H9 (cell line): ENCODE measurements at places on chromosomes 4 and X.
A peak's percentile ranks its signal among the peaks of the same experiment; 100 is the strongest.

- no peak for DNase-seq
Measured at GRCh38 chr4:175953960-175954521, 111.6 kb upstream of the WDR17 start.

GRCh38 chr4:144450526-144450925 lies 195.4 kb upstream of the HHIP start:
- no peak for DNase-seq

DNA sequence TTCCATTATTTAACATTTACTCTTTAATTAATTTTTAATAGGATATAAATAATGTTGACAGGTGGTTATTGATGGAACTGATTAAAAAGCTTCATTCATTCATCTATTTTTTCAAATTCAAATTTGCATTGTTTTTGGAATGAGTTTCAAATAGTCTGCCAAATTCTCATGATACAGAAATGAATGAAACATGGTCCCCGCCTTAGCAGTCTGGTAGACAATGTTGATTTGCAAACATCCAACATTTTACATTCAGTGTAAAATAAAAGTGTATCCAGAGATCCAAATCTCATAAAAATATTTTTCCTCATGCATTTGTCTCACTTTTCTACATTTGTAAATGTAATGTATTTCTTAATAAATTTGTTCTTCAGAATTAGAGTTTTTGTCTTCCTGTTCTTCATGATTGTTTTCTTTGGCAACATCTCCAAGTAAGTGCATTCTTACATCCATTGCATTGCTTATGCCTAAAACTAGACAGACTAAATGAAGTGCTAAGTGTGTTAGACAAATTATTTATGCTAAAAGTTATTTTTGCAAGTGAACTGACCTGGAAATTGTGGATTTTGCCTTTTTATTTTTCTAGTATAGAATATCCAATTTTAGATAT lies 142.3 kb downstream of the PCDH18 start:
- no peak for DNase-seq

GRCh38 chrX:32155044-32155638 lies 1056.2 kb downstream of the DMD start:
- DNase-seq: no peak

DNA sequence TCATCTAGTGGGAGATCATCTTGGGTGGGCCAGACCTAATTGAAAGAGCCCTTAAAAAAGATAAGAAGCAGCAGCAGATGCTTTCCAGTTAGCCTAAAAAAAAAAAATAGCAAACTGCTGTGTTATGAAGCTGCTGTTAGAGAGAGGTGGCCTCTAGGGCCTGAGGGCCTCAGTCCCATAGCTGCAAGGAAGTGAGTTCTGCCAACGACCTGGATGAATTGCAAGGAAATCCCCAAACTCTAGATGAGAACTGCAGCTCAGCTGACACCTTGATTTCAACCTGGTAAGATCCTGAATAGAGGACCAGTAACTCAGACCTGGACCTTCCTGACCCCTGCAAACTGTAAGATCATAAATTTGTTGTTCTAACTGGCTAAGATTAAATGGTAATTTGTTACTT lies 275.2 kb downstream of the TENM3 start:
- no peak for DNase-seq

DNA sequence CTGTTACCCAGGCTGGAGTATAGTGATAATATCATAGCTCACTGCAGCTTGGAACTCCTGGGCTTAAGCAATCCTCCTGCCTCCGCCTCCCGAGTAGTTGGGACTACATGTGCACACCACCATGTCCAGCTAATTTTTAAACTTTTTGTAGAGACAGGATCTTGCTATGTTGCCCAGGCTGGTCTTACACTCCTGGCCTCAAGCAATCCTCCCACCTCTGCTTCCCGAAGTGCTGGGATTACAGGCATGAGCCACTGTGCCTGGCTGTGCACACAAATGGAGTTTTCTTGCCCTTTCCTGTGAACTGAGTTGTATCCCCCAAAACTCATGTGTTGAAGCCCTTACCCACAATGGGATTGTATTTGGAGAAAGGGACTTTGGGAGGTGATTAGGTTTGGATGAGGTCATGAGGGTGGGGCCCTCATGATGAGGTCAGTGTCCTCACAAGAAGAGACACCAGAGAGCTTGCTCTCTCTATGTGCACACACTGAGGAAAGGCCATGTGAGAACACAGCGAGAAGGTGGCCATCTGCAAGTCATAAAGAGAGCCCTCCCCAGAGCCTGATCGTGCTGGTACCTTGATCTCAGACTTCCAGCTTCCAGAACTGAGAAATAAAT lies 40.1 kb downstream of the DDX3X start:
- DNase-seq: no peak

- no peak for DNase-seq
Measured at GRCh38 chr4:166301266-166301665, 428.2 kb downstream of the TLL1 start.

DNA sequence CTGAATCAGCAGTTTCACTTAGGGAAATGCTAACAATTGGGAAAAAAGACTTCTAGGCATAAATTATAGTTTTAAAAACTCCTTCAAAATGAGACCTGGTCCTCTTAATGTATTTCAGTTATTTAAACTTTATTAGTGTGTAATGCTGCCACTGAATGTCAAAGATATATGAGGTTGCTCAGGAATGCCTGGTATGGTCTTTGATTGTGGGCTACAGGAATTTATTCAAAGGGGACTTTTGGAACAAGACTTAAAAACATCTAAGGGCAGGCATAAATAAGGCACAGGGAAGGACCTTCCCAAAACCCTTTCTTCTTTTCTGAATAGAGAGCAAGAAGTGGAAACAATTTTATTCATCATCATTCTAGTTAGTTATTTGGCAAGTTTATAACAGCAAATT lies 439.1 kb downstream of the TLL1 start:
- DNase-seq: no peak

DNA sequence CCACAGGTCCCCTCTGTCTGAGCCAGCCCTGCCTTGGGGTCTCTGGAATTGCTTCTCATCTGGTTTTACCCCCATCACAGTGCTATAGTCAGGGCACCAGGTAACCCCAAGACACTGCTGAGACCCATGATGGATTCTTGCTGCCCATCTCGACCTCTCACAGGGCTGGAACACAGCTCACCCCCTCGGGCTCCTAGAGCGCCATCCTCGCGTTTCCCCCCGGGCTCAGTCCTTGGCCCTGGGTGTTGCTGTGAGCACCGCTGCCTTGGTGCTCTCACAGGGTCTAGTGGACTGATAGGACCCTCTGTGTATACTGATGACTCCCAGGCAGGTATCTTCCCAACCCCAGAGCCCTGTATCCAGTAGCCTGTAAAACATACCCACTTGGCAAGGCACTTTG lies 8.8 kb downstream of the MAEA start:
- no peak for DNase-seq

DNA sequence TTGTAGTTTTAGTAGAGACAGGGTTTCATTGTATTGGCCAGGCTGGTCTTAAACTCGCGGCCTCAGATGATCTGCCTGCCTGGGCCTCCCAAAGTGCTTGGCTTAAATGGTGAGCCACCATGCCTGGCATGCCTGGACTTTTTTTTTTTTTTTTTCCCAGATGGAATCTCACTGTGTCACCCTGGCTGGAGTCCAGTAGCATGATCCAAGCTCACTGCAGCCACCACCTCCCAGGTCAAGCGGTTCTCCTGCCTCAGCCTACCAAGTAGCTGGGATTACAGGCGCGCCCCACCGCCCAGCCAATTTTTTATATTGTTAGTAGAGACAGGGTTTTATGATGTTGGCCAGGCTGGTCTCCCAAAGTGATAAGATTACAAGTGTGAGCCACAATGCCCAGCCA lies 8.4 kb downstream of the UBE2K start:
- no peak for DNase-seq

- no peak for DNase-seq
Measured at GRCh38 chr4:24601121-24601520, 16.8 kb upstream of the DHX15 start.

GRCh38 chr4:54403700-54404453 lies 174.8 kb downstream of the PDGFRA start:
- DNase-seq: no peak

DNA sequence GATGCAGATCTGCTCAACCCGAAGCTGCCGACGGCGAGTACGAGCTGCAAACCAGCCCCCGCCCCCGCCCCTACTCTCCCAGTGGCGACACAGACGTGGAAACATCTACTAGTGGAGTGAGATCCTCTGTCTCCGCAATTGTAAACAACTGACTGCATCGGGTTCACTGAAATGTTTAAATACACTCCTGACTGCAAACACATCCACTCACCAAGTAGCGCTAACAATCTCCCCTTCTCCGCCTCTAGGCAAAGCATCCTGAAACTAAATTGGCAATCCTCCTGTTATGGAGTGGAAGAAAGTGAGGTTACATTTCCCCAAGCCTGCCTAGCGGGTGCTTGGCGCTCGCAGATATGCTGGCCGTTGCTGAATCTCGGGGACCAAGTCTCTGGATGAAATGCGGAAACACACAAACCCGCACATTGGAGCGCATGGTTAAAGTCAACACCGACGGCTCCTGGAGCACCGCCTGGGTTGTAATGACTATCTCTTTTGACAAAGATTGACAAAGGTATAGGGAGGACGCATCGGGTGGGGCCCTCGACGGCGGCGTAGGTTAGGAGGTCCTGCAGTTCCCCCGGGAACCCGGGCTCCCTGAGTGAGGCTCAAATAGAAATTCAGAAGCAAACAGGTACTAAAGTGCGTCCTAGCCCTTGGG lies 117.0 kb upstream of the TEX13C start:
- DNase-seq: peak; percentile 25

- peak; percentile 77 for DNase-seq
Measured at GRCh38 chr4:5051278-5052203, at the start of gene STK32B. TSS of gene STK32B (plus strand) at chr4:5051480.

DNA sequence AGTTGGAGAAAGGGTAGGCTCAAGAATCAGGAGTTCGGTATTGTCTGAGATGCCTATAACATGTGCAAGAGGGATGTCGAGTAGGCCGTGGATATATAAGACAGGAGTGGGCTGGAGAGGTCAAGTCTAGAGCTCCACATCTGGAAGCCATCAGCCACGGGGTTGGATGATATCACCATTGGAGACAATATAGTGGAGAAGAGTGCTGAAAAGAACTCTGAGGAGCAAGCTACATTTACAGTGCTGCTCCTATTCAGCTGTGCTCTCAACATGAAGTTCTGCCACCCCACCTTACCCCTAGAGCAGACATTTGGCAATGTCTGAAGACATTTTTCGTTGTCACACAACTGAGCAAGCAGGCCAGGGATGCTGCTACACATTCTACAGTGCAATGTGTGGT lies 20.9 kb upstream of the PLAC1 start:
- no peak for DNase-seq

- no peak for DNase-seq
Measured at GRCh38 chrX:52082578-52082977, 13.6 kb upstream of the MAGED4B start.

DNA sequence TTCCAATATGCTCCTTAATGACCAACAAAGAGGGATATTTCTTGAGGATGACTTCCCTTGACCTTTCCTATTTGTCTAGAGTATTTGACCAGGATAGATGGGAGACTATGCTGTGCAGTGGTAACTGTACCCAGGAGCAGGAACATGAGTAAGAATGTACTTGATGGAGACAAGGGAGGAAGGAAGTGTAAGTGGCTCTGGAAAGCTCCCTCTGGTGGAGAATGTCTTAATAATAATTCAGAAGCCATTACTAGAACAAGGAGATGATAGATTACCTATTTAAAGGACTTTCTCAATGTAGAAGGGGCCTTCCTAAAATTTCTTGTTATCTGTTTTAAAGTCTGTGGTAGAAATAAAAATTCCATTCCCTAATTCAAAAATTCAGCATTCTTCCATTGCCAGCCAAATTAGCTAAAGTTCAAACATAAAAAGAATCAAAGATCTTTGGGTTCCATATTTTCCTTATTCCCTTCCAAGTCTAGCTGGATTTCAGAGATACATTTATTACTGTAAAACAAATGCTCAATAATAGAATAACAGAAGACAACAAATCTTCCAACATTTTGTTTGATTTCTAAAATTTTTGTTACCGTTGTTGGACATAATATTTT lies 83.8 kb downstream of the GRID2 start:
- no peak for DNase-seq

- DNase-seq: no peak
Measured at GRCh38 chrX:136616987-136617685, 30.8 kb upstream of the CD40LG start.

DNA sequence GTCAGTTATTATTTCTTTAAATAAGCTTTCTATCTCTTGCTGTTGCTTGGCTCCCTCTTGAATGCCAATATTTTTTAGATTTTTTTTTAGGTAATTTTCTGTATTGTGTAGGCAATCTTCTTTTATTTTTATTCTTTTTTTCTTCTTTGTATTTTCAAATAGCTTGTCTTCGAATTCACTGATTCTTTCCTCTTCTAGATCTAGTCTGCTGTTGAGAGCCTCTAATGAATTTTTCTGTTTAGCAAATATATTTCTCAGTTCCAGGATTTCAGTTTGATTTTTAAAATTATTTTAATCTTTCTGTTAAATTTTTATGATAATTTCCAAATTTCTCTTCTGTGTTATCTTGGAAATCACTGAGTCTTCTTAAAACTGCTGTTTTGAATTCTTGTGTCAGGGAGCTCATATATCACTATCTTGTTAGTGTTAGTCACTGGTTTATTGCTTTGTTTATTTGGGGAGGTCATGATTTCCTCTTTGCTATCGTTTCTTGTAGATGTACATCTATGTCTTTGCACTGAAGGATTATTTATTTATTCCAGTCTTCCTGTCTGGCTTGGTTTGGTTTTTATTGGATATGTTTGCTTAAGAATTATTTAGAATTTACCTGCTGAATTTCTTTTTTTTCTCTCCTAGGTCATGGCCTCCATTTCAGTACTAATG lies 39.9 kb upstream of the GPRIN3 start:
- no peak for DNase-seq

GRCh38 chr4:129342819-129343408 lies 247.0 kb downstream of the C4orf33 start:
- no peak for DNase-seq

GRCh38 chrX:9874483-9874882 lies 88.3 kb downstream of the SHROOM2 start:
- no peak for DNase-seq

DNA sequence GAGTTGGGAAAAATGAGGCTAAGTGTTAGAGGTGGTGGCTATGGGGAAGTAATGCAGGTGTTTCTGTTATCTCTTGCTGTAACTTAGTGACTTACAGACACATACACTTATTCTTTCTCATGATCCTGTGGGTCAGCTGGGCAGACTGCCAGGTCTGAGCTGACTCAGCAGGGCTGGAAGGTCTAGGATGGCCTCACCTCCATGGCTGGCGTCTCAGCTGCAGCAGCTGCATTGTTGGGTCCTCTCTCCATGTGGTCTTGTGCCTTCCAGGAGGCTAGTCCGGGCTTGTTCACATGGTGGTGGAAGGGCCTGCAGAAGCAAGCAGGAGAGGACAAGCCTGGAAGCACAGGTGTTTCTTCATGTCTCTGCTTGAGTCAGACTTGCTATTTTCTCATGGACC lies 172.7 kb downstream of the NHS start:
- no peak for DNase-seq
